Cardiac muscle cell (in vitro differentiated cells and primary cell): ENCODE measurements at places on chromosomes 16 and 17. TPM values are rescaled to one million over a fixed set of nuclear protein-coding genes. Genes with fewer than 3 reads are reported as not detected.
A peak's percentile ranks its signal among the peaks of the same experiment; 100 is the strongest.

DNA sequence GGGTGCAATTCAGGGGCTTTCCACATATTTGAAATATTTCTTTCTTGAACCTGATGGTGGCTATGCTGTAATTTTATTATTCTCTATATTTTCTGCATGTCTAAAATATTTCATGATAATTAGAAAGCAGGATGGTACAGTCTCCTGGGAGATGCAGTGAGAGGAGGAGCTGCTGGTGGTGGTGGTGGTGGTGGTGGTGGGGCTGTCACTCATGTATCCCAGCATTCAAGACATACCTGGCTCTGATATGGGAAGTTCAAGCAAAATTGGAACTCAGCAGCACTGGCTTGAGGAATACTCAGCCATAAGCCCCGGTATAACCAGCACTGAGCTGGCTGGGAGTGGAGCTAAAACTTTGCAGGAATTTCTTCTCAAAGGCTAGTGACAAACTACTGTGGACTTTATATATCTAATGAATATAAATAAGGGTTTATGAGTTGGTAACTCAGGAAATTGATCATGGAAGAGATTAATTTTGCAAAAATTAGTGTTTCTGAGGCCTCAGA, 200.3 kb downstream of the PRKCB start:
- DNase-seq: no peak

WSCD1 gene
- total RNA-seq: 12.8 and 16.7 TPM in 2 replicates

GRCh38 chr17:5011928-5012327, 14.2 kb downstream of the KIF1C start:
- peak; percentile 30 for DNase-seq

- DNase-seq: no peak
Observed at GRCh38 chr16:88585269-88585668, 15.1 kb downstream of the ZC3H18 start.

TBC1D3H gene
- not detected in 2 replicates for total RNA-seq

DNA sequence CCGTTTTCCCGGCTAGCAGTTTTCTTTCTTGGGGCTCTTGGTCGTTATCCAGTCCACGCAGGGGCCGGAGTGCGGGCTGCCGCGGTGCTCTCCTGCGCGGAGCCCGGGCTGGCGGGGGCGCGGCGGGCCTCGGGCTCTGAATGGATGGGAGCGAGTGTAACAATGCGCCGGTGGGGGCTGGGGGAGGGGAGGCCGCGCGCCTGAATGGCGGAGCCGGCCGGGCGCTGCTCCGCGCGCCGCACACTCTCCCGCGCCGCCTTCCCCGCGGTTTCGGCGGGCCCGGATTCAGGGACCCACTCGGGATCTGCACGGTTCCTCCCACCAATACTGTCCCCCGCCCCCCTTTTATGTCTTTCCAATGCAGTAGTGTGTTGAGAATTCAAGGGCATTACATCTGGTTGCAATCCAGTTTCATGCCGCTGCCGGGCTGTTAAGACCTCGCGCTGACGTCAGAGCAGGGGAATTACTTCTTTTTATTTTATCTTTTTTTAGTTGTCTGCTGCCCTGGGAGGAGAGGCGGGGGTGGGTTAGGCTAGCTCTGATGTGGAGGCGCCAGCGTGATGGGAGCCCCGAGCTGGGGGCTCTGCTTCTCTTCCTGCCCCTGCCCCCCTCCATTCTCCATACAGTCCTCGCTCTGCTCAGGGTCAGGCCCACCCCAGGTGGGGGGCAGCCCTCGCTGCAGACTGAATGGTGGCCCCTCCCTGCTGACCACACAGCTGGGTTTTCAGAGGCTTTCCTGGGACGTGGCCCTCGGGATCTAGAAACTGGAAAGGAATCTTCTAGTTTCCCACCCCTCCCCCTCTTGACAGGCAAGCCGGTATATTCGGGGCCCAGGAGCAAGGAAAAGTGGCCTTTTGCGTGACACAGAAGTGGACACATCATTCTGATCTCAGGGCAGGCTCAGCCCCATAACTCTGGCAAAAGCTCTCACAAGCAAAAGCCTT, 1.8 kb downstream of the RAI1 start:
- DNase-seq: peak; percentile 82

- DNase-seq: no peak
Observed at GRCh38 chr16:72201387-72201786, 29.4 kb upstream of the PMFBP1 start.

OR4D1 gene
- total RNA-seq: 0.04 TPM in 1 of 2 replicates, not detected in the other

- no peak for DNase-seq
Observed at GRCh38 chr16:61831351-61831917, 204.8 kb downstream of the CDH8 start.

- DNase-seq: no peak
Observed at GRCh38 chr16:89610108-89610453, 3.4 kb upstream of the DPEP1 start.

DNA sequence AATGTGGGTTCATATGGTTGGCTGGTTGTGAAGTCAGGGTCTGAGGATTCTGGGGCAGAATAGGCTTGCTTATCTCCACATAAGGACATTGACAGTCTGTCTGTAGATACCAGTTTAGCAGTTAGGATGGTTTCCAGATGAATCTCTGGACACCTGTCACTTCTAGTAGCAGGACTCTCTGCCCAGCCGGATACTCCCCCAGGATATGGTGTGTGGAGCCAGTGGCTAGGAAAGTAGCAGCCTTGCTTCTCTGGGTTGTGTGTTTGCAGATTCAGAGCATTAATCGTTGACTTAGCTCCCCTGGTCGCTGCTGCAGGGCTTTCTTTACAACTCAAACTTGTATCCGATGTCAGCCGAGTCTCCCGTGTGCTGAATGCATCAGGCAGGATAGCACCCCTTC, 45.2 kb downstream of the CLEC16A start:
- DNase-seq: no peak

GRCh38 chr17:67489273-67489672, 112.2 kb downstream of the PITPNC1 start:
- DNase-seq: no peak

- DNase-seq: no peak
Observed at GRCh38 chr17:58282442-58282841, 1.7 kb upstream of the MPO start.

BAHCC1 gene
- 27.1 and 47.3 TPM in 2 replicates for total RNA-seq

DNA sequence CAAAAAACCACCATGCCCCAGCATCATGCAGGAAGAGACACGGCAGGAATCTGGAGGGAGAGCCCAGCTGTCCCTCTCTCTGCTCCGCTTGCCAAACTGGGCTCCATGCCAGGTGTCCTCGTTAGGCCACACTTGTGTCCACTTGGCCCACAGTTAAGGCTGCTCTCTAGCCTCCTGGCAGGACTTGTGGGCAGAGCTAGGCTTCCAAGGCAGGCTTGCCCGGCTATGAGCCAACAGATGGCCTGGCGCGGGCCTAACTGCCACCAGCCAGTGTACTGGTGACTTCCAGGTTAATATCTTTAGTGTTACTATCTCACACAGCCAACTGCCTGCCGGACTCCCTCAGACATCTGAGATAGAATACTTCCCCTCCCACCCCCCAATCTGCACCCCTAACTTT, 10.6 kb downstream of the ATP6V0D1 start:
- DNase-seq: no peak

- DNase-seq: no peak
Observed at GRCh38 chr16:80674884-80675283, 129.5 kb downstream of the CDYL2 start.

DNA sequence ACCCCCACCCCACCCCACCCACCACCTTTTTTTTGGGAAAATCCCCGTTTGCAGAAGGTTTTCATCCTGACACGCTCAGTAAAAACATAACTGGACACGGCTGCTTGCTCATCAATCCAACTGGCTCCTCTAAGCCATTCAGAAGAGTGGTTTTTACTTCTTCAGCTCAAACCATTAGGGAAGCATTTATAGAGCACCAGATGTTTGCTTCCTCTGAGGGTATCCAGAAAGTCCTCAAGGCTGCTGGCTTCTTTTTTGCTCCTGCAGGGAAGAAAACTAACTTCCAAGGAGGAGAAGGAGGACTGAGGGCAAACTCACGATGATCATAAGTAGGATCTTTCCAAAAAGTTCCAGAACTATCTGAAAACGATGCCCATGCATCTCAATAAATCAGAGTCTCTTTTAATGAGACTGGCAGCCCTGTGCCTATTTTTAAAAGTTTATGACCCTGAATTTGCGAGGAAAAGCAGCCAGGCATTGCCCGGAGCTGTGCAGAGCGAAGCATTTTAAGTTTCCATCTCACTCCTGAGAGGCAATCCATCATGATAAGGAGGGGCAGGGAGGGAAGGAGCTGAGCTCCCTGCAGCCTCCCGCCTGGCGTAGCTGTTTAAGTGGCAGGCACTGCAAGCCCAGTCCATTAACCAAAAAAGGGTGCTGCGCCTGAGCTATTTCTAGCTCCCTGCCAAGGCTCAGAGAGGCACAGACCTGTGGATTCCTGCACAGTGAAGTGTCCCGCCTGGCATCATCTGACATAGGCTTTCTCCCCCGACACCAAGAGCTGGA, 146.3 kb upstream of the FOXF1 start:
- peak; percentile 21 for DNase-seq

DYNC1LI2 gene
- 54.5 and 58.6 TPM in 2 replicates for total RNA-seq

GRCh38 chr17:73198930-73199260, 6.0 kb downstream of the COG1 start:
- no peak for DNase-seq

TMC6 gene
- 83.0 and 144 TPM in 2 replicates for total RNA-seq
